ENCODE measurements at places on chromosomes 5 and 9. TPM values are rescaled to one million over a fixed set of nuclear protein-coding genes. Genes with fewer than 3 reads are reported as not detected.

Gene C1QTNF3
- 2.1 TPM for total RNA-seq

DNA sequence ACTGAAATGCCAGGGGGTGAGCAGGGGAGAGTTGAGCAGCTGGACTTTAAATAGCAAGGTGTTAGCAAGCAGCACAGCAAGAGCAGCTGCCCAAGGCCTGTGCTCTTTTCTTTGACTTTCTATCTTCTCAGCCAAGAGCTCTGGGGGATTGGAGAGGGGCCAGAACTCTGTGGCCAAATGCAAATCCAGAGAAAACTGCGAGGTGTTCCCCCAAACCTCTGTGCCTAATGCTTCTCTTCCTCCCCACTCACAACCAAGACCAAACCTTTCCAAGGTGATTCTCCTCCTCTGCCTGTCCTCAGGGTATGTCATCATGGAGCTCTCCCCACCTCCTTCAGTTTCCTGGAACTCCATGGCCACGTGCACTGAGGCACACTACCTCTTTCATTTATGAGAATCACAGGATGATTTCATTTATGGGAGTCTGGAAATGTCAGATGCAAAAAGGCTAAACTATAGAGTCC is 118.7 kb upstream of the WWC1 start:
- no peak overlapping the region for H3K4me3 ChIP-seq
- H3K27me3 ChIP-seq, result peaks cover 53% of the 10 kb centered on the region
- DNase-seq, result no peak
- H3K36me3 ChIP-seq, result no peaks in the 10 kb centered on the region

Gene CCNO
- 12.5 TPM for total RNA-seq

GRCh38 chr5:133977858-133978257 is 9.4 kb upstream of the C5orf15 start:
- H3K27me3 ChIP-seq, result no peaks in the 10 kb centered on the region
- peaks cover 4% of the 10 kb centered on the region for H3K4me1 ChIP-seq
- H3K4me3 ChIP-seq, result no peak overlapping the region
- no peak for DNase-seq
- no peak overlapping the region for H3K27ac ChIP-seq

DNA sequence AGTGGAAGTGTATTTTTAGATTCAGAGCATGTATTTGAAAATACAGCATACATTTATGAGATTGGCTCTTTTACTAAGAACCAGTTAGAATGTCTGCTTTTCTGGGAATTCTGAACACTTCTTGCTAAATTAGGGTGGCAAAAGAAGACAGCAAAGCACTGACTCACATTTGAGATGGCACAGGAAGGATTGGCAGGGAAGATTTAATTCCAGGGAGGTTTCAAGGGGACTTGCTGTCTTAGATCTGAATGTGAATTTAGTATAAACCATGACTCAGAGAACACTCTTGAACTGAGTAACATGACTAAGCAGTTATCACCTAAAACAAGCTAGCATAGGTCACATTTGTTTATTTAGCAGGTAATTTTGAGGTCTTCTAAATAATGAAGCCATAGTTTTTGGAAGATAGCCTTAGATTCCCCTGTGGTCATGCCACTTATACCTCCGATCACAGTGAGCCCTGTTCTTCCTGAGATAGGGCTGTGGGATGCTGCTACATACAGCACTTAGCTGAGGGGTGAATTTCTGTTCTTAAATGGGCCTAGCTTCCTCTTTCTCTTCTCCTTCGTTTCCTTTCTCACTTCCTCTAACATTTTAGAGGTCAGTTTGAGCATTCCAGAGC is 173.8 kb downstream of the PCSK1 start:
- no peak overlapping the region for H3K4me3 ChIP-seq
- H3K27me3 ChIP-seq, result no peaks in the 10 kb centered on the region
- H3K36me3 ChIP-seq, result no peaks in the 10 kb centered on the region

GRCh38 chr5:1642221-1642620 is 118.5 kb upstream of the LPCAT1 start:
- peaks cover 33% of the 10 kb centered on the region for H3K27me3 ChIP-seq
- H3K27ac ChIP-seq, result no peak overlapping the region
- H3K4me3 ChIP-seq, result no peak overlapping the region
- H3K4me1 ChIP-seq, result no peaks in the 10 kb centered on the region
- H3K36me3 ChIP-seq, result no peaks in the 10 kb centered on the region

GRCh38 chr9:93218671-93219420 is 34.9 kb downstream of the WNK2 start:
- H3K4me1 ChIP-seq, result peaks cover 32% of the 10 kb centered on the region
- H3K36me3 ChIP-seq, result peaks cover 17% of the 10 kb centered on the region
